Stimulated activated CD4-positive, alpha-beta T cell treated with anti-CD3 and anti-CD28 coated beads, TNF-alpha, amount 100 ng/mL, for 1 hour (primary cell): ENCODE measurements at places on chromosomes 4 and X.

- DNase-seq, result no peak
Observed at GRCh38 chr4:133694416-133694815, 507.2 kb downstream of the PABPC4L start.

- no peak for DNase-seq
Observed at GRCh38 chr4:186554539-186554913, 841 bp downstream of the MTNR1A start.

GRCh38 chrX:36908801-36909675 is 99.1 kb upstream of the FAM47C start:
- no peak for DNase-seq

DNA sequence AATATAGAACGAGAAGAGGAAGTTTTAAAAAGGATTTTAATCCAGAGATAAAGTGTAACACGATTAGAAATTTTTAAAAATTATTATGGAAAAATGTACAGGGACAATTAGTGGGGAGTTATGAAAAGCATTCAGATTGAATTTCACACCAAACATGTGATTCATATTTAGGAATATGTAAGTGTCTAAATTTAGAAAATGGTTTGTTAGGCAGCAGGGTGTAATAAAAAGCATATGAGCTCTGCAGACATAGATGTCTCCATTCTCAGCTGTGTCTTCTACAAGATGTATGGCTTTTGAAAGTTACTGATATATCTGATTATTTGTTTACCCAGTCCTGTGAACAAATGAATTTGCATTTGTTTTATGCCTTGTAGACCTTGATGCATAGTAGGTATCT is 638.9 kb upstream of the AGA start:
- no peak for DNase-seq

- no peak for DNase-seq
Observed at GRCh38 chr4:119081943-119082342, 53.7 kb upstream of the MYOZ2 start.

- DNase-seq, result no peak
Observed at GRCh38 chrX:16191605-16192004, 24.3 kb downstream of the MAGEB17 start.

DNA sequence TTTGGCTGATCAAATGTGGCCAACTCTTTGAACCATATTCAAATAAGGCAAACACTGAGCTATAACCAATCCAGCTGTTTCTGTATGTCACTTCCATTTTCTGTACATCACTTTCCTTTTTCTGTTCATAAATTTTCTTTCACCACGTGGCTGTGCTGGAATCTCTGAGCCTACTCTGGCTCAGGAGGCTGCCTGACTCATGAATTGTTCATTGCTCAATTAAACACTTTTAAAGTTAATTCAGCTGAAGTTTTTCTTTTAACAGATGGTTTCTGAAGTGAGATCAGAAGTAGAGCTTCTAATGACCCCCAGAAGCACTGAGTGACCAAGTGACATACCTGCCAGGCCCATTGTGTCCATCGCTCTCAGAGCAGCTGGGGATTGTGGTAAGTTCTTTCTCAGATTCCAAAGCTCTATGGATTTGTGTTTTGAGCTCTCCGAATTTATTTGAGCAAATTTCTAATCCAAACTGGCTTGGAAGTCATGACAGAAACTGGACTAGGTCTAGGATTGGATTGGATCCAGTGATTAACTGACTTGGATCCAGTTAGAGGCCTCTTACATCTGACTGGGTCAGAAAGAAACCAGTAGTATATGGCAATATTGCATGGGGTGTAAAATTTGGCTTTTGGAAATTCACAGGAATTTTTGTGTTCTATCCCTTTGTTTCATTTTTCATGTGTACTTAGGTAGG is 121.2 kb upstream of the BANK1 start:
- DNase-seq, result no peak

DNA sequence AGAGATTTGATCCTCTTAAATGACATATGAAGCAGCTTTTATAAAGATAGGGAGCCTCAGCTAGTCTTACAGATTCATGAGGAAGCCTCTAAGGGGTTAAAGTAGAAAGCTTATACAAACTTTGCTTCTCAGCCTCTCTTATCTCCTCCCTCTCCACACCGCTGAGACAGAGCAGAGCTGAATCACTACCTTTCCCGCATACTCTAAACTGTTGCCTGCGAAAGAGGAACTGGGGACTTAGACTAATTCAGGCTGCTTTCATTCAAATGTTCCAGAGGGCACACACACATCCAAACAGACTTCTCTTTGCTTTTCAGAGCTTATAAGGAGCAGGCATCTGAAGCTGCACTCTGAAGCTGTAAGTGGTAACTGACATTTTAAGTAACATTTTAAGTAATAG is at the start of gene SERTM2:
SERTM2 (plus strand) TSS at position 169 of the 400 bp plus-strand sequence. CDS start 7,213 bp downstream, outside the sequence.
- no peak for DNase-seq

DNA sequence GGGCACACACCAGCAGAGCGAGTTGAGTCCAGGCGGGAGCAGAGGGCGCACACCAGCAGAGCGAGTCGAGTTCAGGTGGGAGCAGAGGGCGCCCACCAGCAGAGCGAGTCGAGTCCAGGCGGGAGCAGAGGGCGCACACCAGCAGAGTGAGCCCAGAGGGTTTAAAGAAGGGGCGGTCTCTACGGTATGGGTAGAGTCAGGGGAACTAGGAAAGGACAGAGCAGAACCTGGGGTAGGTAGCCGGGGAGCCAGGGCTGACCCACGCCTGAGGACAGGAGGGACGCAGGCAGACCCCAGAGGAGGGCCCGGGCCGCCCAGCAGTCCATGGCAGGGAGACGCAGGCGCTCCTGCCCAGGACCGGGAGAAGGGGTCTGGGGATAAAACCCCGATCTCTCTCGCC is 22.0 kb upstream of the ADRA2C start:
- no peak for DNase-seq

- no peak for DNase-seq
Observed at GRCh38 chr4:174593701-174594100, 71.4 kb upstream of the HPGD start.

GRCh38 chr4:2570551-2571222 is 34.2 kb downstream of the FAM193A start:
- DNase-seq, result peak; percentile 5

- DNase-seq, result no peak
Observed at GRCh38 chr4:186569533-186570192, 14.3 kb upstream of the MTNR1A start.

GRCh38 chrX:57422289-57422688 is 135.8 kb downstream of the FAAH2 start:
- DNase-seq, result no peak

- no peak for DNase-seq
Observed at GRCh38 chr4:52659722-52660261, 691 bp upstream of the USP46 start.

- DNase-seq, result no peak
Observed at GRCh38 chr4:53436251-53436650, 58.8 kb downstream of the FIP1L1 start.

DNA sequence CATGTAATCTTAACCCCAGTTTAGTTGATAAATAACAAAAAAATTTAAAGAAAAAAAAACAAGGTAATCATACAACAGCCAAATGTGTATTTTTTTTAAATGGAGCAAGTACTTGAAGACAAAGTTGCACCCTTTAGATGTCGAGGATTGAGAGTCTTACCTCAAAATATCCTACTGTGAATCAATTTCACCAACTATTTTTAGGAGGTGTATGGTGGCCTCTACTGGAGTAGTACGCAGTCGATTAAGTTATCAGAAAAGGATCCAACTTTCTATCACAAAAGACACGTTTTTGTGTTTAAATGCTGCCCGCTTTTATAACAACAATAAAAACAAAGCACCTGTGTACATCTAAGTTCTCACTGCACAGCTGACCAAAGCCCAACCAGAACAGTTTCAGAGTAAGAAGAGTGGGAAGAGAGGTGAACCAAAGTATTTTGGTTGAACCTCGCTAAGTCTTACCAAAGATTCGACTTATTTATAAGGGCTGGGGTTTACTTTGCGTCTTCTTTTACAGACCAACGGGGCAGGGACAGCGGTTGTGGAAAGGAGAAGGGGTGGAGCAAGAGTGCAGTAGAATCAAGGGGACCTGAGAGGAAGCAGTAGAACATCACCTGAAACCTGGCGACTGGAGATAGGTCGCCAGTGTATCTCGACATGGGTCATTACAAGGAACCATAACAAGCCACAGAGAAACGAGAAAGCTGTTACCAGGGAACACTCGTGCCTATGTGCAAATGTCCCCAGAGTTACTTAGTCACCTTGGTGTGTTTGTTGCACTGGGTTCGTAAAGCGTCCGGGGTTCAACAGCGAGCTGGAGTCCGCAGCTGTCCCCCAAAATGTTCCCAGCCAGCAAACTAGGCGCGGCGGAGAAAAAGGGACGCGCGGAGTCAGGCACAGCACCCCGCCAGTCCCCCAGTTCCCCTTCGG is 1.1 kb downstream of the RPS6KA6 start:
- no peak for DNase-seq

DNA sequence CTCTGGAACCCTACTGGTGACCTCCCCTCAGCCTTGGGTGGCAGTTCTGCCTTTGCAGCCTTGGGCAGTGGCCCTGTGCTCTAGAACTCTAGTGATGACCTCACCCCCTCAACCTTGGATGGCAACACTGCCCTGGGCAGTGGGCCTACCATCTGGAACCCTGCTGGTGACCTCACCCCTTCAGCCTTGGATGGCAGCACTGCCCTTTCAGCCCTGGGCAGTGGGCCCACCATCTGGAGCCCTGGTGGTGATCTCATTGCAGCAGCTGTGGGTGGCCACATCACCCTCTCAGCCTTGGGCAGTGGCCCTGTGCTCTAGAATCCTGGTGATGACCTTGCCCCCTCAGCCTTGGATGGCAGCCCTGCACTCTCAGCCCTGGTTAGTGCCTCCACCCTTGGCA is 129.3 kb downstream of the RBMX2 start:
- no peak for DNase-seq

DNA sequence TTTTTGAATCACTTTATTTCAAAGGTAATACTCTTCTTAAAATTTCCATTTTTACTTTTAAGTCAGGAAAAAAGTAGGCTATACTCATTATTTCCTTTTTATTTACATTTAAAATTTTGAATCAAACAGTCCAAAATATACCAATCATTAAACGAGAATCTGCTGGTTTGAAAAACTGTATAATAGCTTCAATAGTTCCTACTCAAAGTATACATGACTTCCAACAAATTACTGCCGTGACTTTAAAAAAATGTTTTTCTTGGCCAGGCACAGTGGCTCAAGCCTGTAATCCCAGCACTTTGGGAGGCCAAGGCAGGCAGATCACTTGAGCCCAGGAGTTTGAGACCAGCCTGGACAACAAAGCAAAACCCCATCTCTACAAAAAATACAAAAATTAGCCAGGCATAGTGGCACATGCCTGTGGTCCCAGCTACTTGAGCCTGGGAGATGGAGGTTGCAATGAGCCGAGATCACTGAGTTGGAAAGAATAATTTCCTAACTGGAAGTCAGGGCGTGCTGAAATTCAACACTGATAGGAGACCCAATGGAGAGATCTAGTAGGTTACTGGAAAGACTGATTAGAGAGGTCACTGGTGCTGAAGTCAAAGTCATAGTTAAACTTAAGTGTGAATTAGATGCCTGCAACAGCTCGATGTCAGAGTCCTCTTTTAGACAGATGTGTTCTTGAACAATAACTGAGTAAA is 9.0 kb downstream of the KLHL8 start:
- DNase-seq, result no peak

GRCh38 chr4:140884431-140885058 is 128.4 kb upstream of the TBC1D9 start:
- DNase-seq, result no peak

DNA sequence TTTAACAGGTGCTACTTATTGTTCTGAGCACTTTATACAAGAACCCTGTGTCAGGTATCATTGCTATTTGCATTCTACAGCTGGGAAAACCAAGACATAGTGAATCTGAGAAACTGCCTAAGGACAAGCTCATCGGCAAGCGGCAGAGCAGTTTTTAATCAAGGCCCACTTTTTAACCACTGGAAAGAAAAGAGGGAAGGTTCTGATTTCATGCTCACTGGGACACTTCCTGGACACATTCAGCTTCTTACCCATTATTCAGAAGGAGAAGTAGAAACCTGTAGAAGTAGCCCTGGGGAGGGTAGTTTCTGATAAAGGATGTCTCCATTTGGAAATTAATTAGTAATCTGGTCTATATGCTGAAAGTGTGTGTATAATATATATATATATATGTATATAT is 2.5 kb upstream of the LNX1 start:
- DNase-seq, result no peak

DNA sequence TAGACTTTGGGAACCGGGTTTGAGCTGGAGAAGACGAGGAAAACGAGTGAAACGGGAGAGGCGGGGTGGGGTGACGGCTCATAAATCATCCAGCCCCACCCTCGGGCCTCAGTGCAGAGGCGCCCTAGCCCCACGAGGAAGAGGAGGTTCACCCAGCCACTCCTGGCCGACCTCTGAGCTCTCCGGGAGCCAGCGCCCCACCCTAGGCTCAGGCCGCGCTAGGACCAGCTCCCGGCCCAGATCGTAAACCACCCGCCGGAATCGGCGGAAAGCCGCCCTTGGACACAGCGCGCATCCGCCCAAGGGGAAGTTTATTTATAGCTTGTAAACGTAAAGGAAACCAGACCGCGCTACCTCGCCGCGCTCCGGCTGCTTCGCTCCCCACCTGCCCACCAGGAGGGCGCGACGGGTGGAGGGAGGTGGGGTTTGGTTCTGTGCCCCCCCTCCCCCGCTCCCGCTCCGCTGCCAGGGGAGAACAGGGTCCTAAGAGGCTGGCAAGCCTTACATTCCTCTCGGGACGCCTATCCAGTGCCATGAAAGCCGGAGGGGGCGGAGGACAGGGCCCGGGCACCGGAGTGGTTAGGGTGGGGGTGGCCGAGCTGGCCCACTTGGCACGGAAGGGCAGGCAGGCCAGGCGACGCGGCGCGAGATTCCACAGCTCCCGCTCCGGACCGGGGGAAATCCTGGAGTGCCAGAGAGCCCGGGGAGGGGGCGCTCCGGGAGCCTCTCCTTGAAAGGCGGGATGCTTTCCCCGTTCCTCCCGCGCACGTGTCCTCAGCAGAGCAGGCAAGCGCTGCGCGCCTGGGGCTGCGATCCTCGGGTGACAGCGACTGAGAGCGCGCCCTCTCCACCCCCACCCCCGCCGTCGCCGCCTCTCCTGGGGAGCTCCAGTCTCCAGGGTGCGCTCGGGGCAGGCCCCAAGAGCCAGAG is 84.2 kb downstream of the BCOR start:
- no peak for DNase-seq

GRCh38 chr4:6449746-6450369 is 22.6 kb downstream of the PPP2R2C start:
- no peak for DNase-seq

DNA sequence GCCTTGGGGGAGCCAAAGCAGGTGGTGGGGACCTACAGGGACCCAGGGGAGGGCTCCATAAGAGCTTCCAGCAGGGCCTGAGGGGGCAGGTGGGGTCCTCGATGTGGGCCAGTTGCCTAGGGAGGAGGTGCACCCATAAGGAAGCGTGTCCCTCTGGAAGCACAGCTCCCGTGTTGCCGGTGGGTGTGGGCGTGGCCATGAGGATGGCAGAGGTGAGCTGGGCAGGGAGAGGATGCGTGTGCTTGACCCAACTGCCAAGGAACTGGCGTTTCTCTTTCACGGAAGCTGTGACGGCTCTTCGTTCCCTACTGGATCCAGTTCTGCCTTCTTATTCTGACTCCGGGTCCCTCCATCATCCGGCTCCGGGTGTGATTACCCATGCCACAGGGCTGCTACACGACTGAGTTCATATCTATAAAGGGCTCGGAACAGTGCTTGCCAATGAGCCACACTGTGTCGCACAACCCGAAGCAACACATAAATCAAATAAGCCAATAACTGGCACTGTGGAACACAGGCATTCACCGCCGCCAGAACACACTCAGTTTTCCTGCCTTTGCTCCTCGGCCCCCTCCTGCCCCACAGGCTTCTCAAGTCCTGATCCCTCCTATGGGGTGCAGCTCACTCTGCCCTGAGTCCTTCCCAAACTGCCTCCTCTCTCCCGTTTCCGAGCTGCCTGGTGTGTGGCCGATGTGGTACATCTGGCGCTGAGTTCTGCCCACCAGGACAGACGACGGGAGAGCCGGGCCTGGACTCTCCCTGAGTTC is 35.5 kb downstream of the RNF212 start:
- DNase-seq, result no peak
